ENCODE measurements at places on chromosomes 4 and X. TPM values are rescaled to one million over a fixed set of nuclear protein-coding genes. Genes with fewer than 3 reads are reported as not detected.

INTU gene
- polyA plus RNA-seq, result 22.7 TPM

NUDT10 gene
- 10.1 TPM for polyA plus RNA-seq

CENPVL1 gene
- 0.40 TPM for polyA plus RNA-seq

DNA sequence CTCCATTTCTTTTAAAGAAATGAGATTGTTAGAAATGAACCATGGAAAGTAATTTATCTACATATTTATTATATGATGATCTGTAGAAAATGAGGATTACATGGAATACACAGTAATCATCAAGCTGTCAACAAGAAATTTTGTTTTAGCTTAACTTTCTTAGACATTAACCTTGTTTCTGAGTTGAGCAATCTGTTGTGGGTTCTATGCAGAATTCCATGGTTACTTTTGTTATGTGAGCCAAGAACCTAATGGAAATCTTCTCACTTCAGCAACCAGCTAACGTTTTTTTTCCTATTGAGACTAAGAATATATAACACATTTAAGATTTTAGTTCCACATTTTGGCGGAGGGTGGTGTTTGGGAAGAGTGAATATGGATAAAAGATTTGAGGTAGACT lies 136.1 kb upstream of the SLC4A4 start:
- DNase-seq, result no peak

DNA sequence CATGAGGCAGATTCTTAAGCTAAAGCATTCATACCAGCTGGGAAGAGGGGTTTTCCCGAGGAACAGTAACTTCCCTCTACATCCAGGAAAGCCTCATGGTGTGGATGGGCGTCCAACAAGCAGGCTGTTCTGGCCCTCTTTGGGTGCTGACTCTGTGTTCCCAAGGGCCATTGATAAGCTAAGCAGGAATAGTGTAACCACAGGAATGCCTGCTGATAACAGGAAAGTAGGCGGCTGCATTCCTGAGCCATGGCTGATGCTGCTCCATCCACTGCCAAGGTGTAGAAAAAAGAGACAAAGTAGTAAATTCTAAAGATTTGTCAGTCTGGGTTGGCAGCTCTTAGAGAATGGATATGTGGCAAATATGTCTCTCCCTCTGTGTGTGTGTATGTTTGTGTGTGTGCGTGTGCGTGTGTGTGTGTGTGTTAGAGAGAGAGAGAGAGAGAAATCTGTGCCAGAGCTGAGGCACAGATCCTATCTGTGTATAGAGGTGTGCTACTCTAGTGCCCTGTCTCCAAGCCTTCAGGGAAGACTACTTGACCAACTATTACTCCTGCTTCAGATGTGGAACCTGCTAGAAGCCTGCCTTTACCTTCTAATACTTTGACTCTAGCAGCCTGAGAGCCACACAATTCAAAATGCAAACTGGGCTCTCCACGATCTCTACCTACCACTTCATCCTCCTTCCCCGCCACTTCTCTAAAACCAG lies 353.1 kb upstream of the NR3C2 start:
- DNase-seq, result no peak

- DNase-seq, result no peak
These were observed 31.8 kb upstream of the MAGEB2 start for GRCh38 chrX:30183554-30183953.

All from left renal cortex interstitium (tissue), 4 donors.